ENCODE measurements at places on chromosomes 5 and 9.
A peak's percentile ranks its signal among the peaks of the same experiment; 100 is the strongest.

DNA sequence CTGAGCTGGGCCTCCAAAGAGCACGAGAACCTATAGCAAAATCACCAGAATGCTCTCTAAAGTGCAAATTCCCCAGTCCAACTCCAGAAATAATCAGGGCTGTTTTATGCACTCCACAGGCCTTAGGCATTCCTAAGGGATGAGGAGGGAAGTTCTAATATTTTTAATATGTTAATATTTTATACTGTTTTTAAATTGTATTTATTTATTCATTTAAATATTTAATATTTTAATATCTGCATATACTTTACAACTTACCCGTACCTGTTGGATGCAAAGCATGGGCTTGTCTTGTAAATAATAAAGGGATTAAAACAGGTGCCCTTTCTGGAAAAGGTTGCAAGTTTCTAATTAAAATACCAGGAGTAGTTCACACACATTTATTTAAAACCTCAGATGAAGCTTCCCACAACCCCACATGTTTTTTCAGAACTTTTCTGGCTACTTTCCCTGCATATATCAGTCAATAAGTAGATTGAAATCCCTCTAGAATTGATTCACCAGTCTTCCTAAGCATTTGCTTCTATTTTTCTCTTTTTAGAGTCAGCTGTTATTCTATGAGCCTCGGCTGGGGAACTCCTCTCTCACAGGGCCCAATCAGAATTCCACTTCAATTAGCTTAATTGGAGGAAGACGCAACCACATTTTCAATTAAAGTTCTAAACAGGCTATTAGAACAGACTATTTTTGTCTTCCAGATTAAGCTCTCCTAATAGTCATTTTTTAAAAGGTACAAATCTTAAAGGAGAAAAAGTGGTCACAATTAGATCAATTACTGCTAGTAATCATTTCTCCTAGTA, 140.8 kb downstream of the CDH6 start:
- no peak for DNase-seq

GRCh38 chr5:132873119-132873929, at the start of gene LEAP2:
LEAP2 (plus strand) TSS chr5:132873668; CDS start chr5:132873695, 27 bp downstream.
- DNase-seq = no peak

DNA sequence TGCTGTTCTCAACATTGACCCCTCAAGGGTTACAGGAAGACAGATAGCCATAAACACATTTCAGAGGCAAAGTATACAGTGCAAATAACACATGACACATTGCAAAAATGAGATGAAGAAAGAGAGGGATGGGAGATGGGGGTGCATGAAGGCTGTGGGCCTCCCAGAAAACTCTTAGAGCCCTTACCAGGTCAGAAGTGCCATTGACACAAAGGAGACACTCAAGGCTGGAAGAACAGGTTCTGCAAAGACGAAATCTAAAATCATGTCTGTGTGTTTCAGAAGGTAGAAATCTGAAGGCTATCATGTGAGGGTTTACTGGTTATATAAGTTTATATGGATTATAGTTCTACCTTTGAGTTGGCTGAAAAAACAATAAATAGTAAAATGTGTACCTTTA, 318.8 kb downstream of the BNC2 start:
- no peak for DNase-seq

GRCh38 chr5:83523929-83524328, 52.4 kb downstream of the VCAN start:
- no peak for DNase-seq

DNA sequence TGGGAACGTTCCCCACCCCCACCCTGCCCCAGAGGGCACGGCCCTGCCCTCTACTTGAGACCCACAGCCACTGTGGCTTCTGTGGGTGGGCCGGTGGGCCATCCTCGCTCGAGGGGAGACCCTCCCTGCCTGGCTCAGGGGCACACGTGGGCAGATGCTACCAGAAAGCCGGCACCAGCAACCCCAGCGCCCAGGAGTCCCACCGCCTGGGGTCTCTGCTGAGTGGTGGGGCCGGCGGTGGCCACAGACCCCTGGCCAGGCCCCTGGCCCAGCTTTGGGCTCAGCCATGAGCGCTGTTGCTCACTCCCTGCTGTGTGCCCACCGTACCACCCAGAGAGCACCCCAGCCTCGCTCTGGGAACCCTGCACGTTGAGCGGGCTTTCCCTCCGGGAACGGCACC, 16.5 kb upstream of the NRARP start:
- no peak for DNase-seq

GRCh38 chr9:81071108-81071507, 618.2 kb downstream of the TLE1 start:
- DNase-seq = no peak

DNA sequence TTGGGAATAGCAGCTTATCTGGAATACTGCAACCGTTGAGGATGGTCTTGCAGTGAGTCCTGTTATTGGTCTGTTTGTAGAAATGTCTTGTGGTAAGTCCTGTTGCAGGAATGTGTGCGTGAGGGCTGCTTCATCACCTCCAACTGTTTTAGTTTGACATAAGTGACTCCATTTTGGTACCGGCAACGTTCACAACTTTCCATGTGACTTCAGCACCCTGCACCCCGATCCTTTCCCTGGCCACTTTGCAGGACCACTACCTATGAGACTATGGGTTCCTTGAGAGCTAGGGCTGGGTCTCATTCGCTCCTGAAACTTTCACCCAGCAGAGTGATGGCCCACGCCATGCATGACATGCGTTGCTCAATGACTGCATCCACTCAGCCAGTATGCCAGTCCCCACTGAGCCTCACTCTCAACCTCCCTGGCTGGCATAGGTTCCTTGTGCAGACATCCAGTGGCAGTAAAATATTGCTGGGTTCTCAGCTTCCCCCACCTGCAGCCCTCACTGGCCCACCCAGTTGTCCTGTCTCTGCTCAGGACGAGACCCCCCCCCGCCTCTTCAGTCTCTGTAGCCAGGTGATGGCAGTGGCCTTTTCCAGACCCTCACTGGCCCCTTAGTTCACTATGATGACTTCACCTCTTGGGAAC, 8.0 kb downstream of the SURF6 start:
- DNase-seq = no peak

- DNase-seq = peak; percentile 59
These were observed 69.2 kb downstream of the SYK start for GRCh38 chr9:90870621-90871326.

DNA sequence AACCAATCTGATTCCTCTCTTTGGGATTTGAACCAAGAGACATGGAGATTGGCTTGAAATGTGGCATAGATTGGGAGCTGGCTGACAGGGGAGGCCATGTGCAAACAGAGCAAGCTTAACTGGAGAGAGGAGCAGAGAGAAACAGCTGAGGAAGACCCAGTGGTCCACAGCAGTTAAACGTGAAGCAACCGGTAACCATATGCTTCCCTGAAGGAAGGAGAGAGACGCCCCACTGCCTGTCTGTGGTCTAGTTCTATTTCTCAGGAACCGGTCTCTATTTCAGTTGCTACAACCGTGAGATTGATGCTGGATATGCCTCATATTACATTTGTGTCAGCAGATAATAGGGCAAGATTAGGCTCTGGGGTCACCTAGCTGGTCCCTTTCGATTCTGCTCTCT, 13.6 kb upstream of the GAS1 start:
- no peak for DNase-seq

GRCh38 chr5:105840800-105841199, 1829.9 kb downstream of the EFNA5 start:
- no peak for DNase-seq

DNA sequence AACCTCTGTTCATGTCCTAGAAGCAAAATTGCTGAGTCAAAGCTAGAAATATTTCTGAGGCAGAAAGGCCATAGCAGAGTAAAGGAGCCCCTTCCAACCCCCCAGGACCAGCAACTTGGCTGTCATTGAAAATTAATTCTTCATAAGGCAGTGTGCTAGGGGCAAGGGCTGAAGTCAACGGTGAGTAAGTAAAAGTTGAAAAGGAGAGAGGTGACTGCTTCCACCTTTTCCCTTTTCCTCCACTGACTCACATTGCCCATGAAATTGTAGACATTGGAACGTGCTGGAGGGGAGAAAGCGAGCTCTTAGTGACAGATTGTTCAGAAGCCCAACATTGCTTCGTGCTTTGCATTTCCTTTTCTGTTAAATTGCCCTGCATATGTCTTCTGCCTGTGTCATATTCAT, 19.1 kb downstream of the GLRA1 start:
- DNase-seq = peak; percentile 41

- DNase-seq = peak; percentile 24
These were observed 1.7 kb downstream of the CCNG1 start for GRCh38 chr5:163439092-163439425.

DNA sequence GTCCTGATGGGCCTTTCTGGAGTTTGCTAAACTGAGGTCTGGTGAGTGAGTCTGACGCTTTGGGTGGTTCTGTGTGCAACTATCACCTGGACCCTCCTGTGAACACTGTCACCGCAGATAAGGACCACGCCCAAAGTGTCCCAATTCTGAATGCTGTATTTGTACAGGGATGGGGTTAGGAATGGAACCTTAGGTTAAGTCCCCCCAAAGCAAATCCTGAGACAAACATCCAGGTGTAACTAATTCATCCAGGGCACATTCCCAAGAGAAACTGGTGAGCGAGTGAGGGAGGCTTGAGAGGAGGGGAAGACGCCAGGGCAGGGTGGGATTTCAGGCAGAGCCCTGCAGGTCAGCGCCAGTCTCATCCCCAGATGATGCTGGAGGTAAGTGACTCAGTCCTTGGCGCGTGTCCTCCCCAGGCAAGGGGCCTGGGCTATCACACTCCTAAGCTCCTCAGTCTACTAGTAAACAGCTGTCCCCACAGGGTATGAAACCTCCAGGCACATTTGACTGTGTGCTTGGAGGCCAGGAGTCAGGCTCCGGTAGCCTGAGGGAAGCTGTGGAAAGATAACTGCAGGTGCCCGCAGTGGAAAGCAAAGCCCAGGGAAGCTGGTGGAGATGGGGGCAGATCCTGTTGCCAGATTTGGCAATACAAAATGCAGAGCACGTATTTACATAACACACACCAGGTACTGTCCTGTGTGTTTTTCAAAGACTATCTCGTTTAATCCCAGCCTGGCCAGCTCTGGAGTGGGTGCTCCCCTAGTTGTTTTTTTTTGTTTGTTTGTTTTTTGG, 66.7 kb downstream of the IL6ST start:
- DNase-seq = no peak

GRCh38 chr5:9278921-9279603, 266.8 kb downstream of the SEMA5A start:
- DNase-seq = no peak

DNA sequence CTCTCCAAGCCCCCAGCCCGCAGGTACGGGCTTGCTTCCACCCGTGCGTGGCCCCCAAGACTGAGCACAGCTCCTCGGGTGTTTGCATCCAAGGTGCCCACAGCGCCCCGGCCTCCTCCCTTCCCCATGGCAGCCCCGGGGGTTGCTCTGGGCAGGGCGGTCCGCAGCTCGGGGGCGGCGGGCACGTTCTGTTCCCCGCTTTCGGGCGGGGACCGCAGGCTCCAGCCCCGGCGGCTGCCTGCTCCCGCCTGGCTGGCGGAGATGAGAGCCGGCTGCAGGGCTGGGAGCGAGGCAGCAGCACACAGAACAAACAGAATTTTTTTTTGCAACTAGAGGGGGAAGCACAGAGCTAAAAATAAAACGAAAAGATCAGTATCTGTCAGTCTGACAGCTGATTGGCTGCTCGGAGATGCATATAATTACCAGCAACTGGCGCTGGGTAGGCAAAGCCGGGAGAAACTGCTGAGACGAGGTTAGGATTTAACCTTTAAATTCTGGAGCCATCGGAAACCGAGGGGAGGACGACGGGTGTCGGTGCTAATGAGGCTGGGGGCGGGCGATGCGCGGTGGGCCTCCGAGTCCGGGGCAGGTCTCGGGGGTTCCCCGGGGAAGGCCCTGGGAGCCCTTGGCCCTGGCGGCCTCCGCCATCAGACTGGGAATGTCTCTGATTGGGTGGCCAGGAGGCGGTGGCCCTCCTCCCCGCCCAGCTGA, 142.7 kb upstream of the IER5L start:
- peak; percentile 61 for DNase-seq

DNA sequence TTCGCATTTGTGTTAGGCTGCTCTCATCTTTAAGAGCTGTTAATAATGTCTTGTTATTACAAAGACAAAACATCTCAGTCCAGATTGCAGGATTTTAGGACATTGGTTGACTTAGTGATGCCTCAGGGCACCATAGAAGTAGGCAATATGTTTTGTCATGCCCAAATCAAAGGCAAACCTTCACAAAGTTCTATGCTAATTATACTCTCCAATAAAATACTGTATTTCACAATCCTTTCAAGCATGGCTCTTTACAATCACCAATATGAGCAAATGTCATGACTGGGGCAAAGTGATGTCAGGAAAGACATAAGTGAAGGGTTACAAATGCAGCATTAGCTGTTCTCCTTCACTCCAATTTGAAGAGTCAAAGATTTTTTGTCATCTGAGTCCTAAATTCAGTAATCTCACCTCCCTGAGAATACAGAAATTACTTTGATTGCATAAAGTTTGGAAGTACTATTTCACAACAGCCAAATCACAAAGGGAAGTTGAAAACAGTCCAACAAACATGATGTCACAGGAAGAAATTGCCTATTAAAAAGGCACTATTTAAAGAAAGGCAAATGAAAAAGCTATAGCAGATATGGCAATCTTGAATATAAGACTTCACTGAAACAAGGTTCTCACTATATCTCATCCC, 303.2 kb downstream of the PRR16 start:
- DNase-seq = peak; percentile 16

- peak; percentile 58 for DNase-seq
These were observed 410.6 kb downstream of the PSAT1 start for GRCh38 chr9:78707481-78707991.

DNA sequence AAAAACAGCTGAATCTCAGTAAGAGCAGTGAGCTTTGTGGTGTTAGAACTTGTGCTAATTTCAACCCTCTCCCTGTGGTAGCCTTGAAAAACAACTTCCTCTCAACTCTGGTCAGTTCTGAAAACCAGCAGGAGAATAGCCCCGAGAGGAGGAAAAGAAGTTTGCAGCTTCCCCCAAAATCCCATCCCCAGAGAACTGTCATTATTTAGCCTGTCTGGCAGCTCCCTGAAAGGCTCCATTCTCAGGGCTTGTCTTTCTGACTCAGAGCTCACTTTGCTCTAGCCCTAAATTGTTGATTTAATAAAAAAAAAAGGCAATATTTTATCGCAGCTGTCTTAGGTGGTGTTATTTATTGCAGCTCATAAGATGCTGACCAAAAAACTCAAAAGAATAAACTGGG, 11.4 kb upstream of the SLC45A2 start:
- no peak for DNase-seq

DNA sequence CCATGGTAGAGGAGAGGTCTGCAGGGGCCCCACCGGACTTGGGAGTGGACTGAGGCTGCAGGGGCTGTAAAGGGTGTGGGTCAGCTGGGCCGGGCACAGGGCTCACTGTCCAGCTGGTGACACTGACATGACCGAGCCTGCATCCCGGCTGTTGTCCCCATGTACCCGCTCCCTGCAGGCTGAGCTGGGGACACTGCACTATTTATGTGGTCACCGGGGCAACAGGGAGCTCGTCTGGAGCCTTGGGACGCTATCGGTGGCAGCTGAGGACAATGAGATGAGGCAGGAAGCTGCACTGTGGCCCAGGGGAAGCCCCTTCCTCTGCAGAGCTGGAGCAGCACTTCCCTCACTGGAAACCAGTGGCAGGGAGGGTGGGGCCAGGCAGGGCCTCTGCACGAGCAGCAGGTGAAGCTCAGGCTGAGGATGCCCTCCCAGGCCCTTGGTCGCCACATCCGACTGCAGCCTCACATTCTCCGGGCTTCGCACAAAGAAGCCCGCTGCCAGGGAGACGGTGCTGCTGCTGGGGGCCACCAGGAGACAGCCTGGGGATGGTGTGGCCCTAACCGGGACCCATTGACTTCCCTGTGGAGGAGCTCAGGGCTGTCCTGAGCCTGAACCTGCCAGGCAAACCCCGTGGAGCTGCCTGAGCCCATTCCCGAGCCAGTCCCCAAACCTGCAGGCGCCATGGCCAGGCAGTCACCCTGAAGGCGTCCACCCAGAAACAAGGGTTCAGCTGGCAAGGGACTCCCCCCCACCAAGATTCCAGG, 26.4 kb downstream of the ZDHHC11B start:
- no peak for DNase-seq
